NCI-H1417 treated with DMSO at 0.1 percent for 48 hours (cell line): ENCODE measurements at places on chromosomes 4 and X.

DNA sequence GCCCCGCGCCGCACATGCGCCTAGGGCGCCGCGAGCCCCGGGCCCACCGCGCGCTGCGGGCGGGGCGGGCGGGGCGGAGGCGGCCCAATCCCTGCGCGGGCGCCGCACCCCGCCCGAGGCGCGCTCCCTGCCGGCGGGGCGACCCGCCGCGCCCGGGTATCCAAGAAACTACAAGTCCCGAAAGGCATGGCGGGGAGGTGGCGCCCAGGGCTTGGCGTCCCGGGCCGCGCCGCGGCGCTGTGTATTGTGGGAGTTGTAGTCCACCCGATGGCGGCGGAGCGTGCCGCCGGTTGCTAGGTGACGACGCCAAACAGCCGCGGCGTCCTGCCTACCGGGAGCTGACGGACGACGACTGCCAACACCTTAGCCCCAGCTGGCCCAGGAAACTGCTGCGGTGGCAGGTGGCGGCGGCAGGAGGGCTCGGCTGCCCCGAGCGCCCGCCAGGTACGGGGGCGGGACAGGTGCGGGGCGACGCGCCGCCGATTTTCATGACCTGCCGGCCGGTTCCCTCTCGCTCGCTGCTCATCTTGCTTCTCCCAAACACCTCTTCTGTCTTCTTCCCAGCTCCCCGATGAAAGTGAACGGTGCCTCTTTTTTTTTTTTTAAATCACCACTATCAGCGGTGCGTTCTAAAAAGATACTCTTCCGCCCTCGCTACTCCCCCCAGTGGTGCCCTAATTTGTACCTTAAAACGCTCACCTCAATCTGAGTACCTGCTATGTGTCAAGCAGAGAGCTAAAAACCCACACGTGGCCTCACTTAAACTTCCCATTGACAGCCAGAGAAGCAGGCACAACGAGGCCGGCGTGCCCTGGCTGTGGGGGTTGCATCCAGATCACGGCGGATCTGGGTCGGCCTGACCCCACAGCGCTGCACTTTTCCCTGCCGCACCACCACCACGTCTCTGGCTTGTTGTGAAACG, at the start of gene CFAP99:
CFAP99 (plus strand) TSS at position 306 of the 922 bp plus-strand sequence.
- DNase-seq: peak; percentile 71

GRCh38 chr4:101183666-101184373, 163.5 kb downstream of the PPP3CA start:
- no peak for DNase-seq

DNA sequence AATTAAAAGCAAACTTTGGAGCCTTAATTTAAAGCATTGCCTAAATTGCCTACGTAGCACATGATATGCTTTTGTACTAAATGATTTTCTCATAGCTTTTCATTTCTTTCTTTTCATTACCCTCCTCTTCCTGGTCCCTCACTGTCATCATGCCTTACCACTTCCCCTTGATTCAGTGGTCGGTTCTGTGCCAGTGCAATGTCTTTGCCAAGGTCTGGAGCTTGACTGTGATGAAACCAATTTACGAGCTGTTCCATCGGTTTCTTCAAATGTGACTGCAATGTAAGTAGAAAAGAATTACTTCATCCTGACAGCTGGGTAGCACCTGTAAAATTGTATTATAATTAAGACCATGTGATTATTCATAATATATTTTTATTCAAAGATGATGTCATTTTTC, 72.5 kb downstream of the C4orf46 start:
- no peak for DNase-seq

- no peak for DNase-seq
Measured at GRCh38 chr4:55758066-55758465, 61.5 kb upstream of the EXOC1L start.

DNA sequence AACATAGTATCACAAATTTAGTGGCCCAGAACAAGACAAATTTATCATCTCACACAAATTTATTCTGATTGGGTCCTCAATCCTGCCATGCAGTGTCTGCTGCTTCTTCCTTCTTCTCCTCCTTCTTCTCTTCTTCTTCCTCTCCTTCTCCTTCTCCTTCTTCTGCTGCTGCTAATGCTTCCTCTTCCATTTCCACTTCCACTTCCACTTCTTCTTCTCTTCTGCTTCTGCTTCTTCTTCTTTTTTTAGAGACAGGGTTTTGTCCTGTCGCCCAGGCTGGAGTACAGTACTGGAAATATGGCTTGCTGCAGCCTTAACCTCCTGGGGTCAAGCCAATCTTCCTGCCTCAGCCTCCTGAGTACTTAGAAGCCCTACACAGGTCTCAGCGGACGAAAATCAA, 37.5 kb downstream of the FGFBP1 start:
- DNase-seq: no peak

DNA sequence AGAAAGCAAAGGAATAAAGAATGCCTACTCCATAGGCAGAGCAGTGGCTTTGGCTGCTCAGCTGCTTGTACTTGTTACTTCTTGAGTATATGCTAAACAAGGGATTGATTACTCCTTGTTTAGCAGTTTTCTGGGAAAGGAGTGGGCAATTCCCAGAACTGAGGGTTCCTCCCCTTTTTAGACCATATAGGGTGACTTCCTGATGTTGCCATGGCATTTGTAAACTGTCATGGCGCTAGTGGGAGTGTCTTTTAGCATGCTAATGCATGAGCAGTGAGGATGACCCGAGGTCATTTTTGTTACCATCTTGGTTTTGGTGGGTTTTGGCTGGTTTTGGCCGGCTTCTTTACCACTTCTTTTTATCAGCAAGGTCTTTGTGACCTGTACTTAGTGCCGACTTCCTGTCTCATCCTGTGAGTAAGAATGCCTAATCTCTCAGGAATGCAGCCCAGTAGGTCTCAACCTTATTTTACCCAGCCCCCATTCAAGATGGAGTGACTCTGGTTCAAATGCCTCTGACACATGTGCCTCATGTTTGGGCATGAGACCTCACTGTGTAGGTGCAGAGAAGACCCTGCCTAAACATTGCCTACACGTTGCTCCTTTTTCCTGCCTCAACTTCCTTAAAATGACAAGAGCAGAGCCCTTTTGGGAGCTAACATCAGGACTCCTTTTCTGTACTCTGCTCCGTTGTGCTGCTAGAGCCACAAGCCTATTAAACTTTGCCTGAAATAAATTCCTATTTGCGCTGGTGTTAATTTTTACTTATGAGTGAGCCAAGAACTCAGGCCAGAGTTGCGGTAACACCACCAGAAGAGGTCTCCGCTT, 21.0 kb upstream of the UBA6 start:
- no peak for DNase-seq

- DNase-seq: no peak
Measured at GRCh38 chr4:78625073-78625472, 73.5 kb downstream of the ANXA3 start.

- DNase-seq: no peak
Measured at GRCh38 chr4:99301376-99302164, 10.8 kb upstream of the ADH1A start.

DNA sequence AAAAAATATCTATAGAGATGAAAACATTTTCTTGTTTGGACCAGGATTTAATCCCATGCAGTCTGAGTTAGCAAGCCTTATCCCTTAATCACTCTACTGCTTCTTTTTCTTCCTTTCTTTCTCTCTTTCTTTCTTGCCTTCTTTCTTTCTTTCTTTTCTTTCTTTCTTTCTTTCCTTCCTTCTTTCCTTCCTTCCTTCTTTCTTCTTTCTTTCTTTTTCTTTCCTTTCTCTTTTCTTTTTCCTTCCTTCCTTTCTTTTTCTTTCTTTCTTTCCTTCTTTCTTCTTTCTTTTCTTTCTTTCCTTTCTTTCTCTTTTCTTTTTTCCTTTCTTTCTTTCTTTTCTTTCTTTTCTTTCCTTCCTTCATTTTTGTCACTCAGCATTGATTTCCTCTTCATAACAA, 434.6 kb downstream of the FAT4 start:
- no peak for DNase-seq
